LNCaP clone FGC (cell line): ENCODE measurements at places on chromosomes 7 and 10.

DNA sequence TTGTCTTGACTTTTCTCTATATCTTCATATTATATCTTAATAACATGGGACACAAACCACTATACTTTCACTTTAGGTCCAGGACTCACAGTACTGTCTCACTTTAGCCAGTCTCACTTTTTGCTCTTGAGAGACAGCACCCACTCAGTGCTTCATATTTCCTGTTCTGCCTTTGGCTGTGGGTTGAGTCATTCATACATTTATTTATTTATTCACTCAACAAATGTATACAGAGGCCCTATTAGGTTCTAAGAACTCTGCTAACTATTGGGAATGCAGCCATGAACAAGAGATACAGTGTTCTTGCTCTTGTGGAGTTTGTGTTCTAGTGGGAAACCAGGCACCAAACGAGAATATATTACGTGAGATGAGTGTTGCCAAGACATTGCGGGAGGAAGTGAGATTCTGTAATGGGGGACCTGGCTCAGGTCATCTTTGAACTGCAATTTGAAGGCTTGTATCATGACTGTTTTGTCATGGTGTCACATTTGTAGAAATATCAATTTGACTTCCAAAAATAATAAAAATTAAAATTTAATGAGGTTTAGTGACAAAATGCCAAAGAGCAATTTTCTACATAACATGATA is 190.1 kb downstream of the SDHAF3 start:
- DNase-seq, result no peak

DNA sequence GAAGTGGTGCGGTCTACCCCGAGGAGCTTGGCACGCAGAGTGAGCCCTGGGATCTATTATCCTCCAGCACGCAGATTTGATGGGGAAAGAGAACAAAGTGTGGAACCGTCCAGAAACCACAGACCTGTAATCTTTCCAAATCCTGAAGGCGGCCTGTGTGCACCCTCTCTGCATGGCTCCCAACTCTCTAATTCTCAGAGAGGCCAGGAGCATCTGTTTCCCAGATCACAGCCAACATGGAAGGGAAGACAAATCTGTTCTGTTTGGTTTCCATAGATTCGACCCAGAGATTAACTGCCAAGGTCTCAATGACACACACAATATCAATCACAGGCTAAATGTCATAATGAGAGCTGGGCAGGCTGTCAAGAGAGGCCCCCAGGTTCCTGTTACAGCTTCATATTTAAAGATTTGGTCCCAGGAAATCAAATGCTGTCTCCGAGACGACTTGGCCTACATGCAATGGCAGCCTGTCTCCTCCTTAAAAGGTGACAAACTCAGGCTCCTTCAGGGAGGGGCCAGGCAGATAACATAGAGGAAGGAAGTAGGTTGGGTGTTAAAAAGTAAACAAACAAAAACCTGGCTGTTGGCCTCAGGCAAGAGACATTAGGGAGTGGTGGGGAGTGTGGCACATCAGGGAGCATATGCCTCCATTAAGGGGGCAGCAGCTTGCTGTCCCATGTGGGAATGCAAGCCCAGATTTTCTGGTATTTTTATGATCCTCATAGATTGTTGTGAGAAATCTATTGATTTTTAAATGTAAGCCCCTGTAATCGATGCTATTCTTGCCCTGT is 48.8 kb upstream of the SAMD8 start:
- no peak for DNase-seq

DNA sequence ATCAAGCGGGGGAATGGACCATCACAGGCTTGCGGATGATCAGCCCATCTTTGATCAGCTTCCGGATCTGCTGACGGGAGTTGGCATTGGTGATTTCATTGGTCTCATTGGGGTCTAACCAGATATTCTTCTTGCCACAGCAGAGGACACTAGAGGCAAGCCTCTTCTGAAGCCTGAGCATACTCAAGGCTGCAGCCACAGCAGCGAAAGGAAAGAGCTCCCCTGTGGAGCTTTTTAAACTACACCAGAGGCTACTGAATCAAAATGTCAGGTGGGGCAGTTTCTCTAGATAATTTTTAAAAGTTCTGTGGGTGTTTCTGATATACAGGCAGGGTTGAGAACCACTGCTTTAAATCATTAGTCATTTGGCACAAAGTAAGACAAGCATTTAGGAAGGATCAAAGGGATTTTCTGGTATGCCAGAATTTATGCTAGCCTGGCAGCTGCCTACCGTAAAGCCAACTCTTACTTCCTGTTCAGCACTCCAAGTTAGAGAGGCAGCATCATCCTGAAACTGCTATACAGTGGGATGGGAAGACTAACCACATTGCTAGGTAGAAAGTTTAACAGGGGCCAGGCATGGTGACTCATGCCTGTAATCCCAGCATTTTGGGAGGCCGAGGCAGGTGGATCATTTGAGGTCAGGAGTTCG is 7.0 kb downstream of the NAPEPLD start:
- DNase-seq, result no peak

GRCh38 chr10:111117528-111118277 is 40.9 kb downstream of the ADRA2A start:
- no peak for DNase-seq

DNA sequence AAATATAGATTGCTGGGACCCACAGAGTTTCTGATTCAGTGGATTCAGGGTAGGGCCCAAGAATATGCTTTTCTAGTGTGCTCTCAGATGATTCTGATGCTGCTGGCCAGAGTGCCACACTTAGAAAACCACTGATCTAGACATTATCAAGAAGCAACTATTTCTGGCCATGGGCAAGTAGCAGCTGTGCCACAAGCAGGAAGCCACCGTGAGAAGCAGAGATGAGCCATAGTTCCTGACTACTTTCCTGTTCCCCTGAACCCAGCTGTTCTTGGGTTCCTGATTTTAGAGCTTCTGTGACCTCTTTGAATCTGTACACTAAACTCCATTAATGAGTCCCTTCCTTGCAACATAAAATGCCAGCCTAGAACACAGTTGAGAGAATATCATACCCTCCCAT is 38.1 kb upstream of the PIK3AP1 start:
- DNase-seq, result no peak

- no peak for DNase-seq
These were observed 376 bp downstream of the GNA12 start for GRCh38 chr7:2843711-2844152.

- no peak for DNase-seq
These were observed 32.8 kb downstream of the CPVL start for GRCh38 chr7:29113384-29114102.

DNA sequence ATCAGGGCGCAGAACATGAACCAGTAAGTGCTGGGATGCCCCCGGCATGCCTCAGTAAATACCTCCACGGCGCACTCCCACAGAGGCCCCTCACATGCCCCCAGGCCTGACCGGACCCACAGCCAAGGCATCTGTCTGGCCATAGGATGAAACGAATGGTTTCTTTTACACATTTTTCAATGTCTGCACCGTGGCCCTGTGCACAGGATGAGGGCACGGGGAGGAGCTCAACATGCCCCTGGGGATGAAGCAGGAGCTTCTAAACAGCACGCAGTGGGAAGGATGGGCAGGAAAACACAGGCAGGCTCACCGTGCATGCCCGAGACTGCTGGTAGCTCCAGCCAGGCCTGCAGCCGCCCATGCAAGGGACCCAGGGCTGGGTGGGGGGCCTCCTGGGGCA is 283.3 kb downstream of the TNS3 start:
- DNase-seq, result no peak

- no peak for DNase-seq
These were observed 17.5 kb upstream of the KIF20B start for GRCh38 chr10:89683883-89684282.

DNA sequence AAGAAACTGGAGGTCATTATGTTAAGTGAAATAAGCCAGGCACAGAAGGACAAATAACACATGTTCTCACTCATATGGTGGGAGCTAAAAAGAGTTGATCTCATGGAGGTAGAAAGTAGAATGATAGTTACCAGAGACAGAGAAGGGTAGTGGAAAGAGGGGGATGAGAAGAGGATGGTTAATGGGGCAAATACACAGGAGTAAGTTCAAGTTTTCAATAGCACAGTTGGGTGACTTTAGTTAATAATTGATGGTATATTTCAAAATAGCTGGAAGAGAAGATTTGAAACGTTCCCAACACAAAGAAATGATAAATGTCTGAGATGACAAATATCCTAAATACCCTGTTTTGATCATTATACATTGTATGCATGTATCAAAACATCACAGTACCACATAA is 261.8 kb downstream of the THSD7A start:
- DNase-seq, result no peak

- DNase-seq, result no peak
These were observed 21.9 kb downstream of the GRID1 start for GRCh38 chr10:86344714-86345161.

- DNase-seq, result no peak
These were observed 1.4 kb upstream of the CYP26A1 start for GRCh38 chr10:93072225-93072712.

DNA sequence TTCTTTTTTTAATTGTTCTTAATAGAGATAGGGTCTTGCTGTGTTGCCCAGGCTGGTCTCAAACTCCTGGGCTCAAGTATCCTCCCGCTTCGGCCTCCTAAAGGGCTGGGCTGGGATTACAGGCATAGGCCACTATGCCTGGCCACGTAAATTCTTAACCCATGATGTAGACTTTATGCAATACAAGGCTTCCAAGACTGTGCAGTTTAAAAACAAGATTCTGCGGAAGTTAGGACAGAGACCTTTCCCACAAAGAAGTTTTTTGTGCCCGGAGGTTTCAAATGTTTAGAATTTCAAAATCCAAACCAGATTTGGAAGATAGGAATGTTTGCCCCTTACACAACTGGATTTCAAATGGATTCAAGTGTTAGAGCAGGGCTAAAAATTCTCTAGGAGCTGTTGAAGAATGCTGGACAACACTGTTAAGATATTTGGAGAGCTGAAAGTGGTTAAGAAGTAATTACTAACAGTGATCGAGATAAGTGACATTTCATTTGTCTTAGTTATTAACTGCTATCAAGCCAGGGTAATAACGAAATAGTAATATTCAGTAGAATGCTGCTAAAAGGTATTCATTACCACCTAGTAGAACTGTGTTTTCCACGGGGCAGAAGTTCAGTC is 7.4 kb downstream of the APBB1IP start:
- DNase-seq, result no peak

GRCh38 chr10:102423372-102423968 is 2.8 kb downstream of the FBXL15 start:
- DNase-seq, result no peak

- no peak for DNase-seq
These were observed 83.7 kb downstream of the JMJD1C start for GRCh38 chr10:63382066-63382465.

GRCh38 chr10:53952698-53953630 is 848.1 kb downstream of the PCDH15 start:
- no peak for DNase-seq

DNA sequence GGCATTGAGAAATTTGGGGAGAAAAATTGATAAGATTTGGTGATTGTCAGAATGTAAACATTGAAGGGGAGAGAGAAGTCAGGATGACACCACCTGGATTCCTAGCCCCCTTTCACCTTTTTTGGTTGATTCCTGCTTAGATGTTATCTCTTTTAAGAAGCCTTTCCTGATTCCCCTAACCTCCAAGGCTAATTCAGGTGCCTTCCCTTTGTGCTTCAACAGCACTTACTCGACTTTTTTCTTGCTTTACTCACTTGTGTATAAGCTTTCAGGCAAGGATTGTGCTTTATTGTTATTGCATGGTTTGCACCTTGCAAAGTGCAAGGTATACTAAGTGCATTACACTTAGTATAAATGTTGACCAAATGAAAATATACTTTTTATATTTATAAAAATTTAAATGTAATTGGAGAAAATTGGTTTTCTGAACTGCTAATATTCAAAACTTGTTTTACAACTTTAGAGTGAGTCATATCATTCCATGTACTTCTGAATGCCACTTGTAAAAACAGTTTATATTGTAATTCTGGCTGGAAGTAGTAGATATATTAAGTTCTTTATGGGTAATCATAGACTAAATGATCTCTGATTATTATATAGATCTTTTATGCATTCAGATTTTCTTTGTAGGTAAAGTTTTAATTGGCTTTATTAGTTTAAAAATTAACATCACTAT is 13.2 kb downstream of the SHOC2 start:
- no peak for DNase-seq

DNA sequence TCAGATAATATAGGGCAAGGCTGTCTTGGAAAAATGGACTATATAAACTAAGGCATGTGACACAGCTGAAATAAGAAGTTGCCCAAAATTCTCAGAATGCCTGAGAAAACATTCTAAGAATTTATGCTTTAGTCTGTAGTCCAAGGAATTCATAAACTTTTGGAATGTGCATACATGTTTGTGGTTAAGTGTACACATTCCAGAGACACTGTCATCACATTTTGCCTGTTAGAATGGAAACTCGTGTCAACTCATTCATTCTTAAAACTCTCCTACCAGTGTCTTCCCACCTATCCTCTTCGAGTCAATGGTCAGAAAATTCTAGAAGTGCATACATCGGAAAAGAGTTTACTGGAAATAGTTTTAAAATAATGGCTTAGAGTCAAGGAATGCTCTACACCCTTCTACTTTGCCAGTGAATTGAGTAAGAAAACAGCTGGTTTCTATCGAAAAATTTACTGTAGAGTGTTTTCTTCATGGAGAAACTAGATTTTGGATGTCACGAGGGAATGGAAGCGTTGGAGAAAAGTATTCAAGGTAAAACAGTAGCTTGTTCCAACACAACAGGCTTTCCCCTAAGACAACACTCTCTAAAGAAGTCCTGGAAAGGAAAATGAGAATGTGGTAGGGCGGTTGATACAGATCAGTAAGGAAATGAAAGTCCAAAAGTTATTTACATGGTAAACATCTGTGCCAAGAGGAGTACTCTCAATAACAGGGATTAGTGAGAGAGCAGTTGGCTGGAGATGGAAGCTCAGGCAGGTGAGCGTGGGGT is 1177.6 kb upstream of the C7orf33 start:
- DNase-seq, result no peak

- DNase-seq, result no peak
These were observed 78.4 kb downstream of the XRCC2 start for GRCh38 chr7:152597507-152597906.

- DNase-seq, result peak; percentile 77
These were observed at the start of gene RPP38 for GRCh38 chr10:15097011-15097812. Gene RPP38 (plus strand): TSS chr10:15097355. CDS start chr10:15103315, 5,960 bp downstream.
